Fibroblast of skin of right quadriceps (primary cell): ENCODE measurements at places on chromosomes 7 and 10.

- DNase-seq: no peak
Measured at GRCh38 chr10:6781133-6781770, 201.2 kb upstream of the PRKCQ start.

DNA sequence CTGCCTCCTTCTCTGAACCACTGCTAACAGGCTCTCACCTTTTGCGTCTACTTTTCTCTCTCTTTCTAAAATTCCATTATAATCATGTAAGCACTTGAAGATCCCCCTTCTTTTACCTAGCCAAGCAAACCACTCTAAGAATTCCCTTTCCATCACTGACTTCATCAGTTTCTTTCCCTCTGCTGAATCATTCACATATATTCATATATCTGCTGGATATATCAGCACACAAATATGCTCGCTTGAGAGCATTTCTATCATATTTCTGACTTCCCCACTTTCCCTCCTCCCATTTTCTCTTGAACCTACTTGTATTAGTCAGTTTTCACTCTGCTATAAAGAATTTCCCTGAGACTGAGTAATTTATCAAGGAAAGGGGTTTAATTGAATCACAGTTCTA lies 84.2 kb upstream of the LRRN3 start:
- DNase-seq: peak; percentile 78

- DNase-seq: no peak
Measured at GRCh38 chr10:105949721-105950120, 1214.8 kb downstream of the SORCS1 start.

GRCh38 chr10:118241229-118242137 lies 100.6 kb downstream of the FAM204A start:
- DNase-seq: peak; percentile 79

DNA sequence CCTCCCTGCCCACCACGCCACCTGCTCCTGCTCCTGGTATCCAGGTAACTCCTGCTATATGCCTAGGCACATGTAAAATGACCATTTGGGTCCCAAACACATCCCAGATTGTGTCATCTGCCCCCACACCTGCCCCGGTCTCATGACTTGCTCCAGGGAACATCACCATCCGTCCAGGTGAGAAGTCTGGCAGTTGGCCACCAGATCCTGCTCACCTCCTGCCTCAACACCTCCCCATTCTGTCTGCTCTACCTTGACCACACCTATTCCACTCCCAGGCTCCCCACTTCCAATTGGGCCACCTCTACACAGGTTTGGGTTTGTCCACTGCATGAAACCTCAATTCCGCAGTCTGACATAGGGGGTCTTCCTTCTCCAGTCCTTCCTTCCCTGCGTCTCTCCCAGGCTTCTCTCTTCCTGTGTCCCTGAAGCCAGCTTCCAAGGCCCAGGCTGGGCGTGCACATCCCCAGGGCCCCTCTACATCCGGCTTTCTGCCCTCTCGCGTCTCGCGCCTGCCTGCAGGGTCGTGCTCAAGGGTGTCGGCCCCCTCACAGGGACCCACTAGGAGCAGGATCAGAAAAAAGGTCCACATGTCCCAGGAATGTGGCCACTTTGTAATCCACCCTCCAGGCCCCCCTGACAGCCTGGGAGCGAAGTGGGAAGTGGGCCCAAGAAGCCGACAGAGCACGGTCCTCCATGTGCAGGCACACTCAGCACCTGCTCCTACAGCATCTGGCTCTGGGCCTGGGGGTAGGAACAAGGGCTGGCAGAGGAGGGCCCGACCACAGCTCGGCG lies 49.3 kb upstream of the DAGLB start:
- DNase-seq: no peak

DNA sequence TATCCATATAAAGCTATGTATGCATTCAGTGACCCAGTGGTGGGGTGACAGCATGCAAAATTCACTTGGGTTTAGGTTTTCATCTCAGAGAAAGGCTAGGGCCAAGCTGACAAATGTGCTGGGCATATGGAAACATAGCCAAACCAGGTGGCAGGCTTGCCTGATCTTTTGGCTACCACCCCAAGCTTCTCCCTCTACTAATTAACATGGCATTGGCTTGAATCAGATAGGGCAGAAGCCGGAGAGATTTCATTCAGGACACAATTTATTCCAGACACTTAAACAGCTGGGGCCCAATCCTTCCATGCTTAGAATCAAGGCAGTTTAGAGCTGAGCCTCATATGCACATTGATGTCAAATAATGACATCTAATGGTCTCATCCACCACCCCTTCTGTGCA lies 95.5 kb upstream of the AGK start:
- no peak for DNase-seq

- no peak for DNase-seq
Measured at GRCh38 chr7:85060696-85061095, 126.2 kb downstream of the SEMA3D start.

GRCh38 chr10:90162271-90162853 lies 461.0 kb downstream of the KIF20B start:
- peak; percentile 97 for DNase-seq

DNA sequence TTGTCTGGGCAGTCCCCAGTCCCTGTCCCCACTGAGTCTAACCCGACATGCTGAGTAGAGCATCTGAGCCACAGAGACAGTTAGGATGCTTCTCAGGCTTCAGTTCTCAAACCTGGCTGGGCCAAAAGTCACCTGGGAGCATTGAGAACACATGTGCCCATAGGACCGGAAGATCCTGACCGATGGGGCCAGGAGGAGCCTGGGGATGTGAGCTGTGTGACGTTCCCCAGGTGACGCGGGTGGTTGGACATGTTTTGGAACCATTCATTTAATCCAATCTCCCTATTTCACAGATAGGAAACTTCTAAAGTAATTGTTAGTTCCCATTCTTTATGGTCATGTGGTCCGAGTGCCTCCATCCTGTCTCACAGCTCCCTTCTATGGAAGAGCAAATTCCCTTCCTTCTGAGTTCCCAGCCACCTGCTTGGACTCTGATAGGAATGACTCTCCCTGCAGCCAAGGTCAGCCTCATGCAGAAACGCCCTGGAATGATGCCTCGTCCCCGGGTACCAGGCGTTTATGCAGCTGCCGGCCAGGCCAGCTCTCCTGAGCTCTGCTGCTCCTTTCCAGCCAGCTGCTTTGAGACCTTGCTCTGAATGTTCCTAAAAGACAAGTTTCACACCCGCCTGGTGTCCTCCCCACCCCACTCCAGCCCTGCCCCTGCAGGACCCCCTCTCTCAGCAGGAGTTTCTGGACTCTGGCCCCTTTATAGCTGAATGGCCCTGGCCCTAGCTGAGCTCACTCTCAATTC lies 166.5 kb upstream of the RHEB start:
- no peak for DNase-seq

DNA sequence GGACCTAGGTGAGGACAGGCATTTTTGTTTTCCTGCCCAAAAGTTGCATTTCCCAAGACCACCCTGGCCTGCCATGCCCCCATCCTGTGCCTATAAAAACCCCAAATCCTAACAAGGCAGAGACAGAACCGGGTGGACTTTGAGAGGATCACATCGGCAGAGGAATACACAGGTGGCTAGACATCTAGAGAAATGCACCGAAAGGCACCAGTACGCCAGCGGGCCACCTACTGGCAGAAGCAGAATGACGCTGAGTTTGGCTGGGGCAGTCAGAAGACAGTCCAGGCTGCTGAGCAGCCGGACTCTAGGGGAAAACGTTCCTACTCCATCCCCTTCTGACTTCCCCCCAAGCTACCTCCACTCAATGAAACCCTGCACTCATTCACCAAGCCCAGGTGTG lies 2.8 kb downstream of the AKR1C4 start:
- no peak for DNase-seq
